Foreskin fibroblast (primary cell): ENCODE measurements at places on chromosomes 13 and 19.

GRCh38 chr13:27536361-27537101 is 83.8 kb downstream of the LNX2 start:
- no peak for DNase-seq

GRCh38 chr19:41902594-41902993 is 19.6 kb downstream of the ARHGEF1 start:
- DNase-seq: no peak

- DNase-seq: no peak
Measured at GRCh38 chr13:22836475-22836874, 344.3 kb upstream of the SGCG start.

- no peak for DNase-seq
Measured at GRCh38 chr19:7478843-7479227, 10.0 kb downstream of the PEX11G start.

DNA sequence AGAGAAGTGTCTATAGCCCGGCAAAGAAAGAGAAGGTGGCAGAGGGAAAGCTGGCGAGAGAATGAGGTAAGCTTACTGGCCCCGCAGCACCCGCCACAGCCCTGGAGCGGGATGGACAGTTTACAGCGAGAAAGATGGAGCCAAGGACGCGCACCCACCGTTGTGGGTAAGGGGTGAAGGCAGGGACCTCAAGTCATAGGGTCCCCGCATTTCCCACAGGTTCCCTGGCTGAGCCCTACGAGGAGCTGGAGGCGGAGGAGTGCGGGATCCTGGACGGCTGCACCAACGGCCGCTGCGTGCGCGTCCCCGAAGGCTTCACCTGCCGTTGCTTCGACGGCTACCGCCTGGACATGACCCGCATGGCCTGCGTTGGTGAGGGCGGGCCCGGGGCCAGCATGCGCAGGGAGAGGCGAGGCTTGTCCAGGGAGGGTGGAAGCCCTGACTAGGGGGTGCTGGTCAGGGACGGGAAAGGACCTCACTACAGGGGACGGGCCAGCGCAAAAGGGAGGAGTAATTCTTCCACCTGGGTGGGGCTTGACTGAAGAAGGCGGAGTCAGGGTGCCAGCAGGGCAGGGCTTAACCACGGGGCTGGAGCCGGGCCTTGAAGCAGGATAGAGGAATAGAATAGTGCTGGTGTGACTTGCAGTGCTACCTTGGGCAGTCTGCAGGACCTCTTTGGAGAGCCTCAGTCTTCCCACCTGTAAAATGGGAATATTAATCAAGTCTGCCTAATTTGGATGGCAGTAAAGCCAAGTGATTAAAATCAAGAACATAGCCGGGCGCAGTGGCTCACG is 26.5 kb downstream of the LTBP4 start:
- no peak for DNase-seq

DNA sequence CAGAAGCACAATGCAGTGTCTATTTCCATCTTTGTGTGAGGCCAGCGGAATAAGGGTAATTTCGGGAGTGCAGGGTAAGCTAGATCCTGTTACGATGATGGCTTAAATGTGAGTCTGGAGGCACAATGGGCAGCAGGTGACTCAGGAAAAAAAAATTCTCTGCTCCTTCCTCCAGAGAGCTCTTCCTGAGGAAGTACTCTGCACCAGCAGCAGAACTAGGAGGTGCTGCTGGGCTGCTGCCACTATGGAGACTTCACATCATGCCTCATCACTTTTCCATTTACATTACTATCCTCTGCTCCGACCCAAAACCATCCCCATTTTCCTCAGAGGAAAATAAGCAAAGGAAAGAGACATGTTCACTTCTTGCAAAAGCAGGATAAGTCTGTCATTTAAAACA is 282.0 kb downstream of the DNAJC15 start:
- DNase-seq: peak; percentile 59

DNA sequence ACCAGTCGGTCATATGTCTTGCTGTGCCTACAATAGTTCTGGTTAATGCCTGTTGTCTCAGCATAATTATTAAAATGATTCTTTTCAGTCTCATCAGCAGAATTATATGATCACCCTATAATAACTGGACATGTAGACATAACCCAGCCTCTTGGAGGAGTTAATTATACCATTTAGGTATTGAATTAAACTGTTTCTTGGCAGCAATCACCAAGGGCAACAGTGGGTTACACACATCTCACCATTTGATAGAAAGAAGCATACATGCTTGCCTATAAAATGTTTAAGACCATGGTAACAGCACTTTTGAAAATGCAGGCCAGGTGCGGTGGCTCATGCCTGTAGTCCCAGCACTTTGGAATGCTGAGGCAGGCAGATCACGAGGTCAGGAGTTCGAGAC is 184.6 kb downstream of the RGCC start:
- no peak for DNase-seq

DNA sequence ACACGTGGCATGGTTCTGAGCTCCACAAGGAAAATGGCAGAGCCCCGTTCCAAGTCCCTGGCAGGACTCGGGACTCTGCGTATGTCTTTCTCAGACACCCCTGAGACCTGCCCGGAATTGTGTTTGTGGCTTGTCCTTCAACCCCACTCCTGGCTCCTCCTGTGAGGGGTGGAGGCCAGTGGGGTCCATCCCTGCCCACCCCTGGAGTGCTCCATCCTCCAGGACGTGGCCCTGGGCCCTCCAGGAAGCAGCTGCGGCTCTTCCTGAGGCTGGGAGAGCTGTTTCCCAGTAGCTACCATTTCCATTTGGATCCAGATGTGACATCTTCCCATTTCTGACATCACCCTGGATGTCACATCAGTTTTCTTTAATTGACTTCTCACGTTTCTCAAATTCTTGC is 118.7 kb upstream of the C1QTNF9B start:
- no peak for DNase-seq

- no peak for DNase-seq
Measured at GRCh38 chr19:41405776-41406175, 8.2 kb downstream of the BCKDHA start.

GRCh38 chr19:6014551-6015135 is 36.7 kb upstream of the RANBP3 start:
- no peak for DNase-seq

DNA sequence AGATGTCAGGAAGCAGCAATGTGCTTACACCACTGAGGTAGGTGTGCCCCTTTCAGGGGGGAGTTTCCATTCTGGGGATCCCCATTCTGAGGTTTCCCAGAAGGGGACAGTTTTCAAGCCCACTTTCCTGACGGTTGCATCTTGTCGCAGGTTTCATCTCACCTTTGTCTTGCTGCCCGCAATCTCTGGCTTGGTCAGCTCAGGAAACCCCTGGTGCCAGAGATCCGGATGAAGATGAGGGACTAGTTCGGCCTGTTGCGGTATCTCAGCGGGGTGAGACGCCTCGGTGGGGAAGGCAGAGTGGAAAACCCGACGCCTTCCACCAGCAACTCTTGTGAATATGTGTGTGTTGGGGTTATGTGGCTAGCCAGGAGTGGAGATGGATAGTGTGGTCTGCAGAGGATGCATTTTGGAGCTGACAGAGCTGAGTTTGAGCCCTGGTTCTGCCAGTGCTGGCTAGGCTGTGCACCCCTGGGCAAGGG is 13.1 kb downstream of the TNFSF9 start:
- DNase-seq: no peak

DNA sequence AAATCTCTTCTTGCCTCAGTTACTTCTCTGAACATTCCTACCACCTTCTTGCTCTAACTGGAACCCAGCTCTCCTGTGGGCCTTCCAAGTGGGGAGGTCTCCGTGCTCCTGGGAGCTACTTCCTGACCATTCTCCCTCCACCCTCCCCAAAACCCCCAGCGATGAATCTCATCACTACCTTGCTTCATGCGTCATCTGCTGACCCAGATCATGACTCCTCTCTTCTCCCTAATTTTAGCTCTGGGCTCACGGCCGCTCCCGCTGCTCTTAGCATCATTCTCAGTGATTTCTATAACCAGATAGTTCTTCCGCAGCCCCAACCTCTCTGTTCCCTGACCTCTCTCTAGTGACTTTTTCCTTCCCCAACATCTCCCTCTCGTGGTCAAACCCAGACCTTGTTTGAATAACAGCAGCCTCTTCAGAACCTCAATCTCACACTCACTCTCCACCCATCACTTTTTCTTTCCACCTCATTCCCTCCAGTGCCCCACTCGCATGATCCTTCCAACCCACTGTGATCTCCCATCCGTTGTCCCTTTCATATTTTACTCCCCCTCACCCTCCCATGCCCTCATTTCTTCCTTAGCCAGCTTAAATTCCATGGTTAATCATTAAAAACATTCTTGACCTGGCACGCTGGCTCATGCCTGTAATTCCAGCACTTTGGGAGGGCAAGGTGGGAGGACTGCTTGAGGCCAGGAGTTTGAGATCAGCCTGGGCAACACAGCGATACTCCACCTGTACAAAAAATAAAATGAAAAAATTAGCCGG is 21.8 kb downstream of the MRPS12 start:
- DNase-seq: peak; percentile 24

- DNase-seq: no peak
Measured at GRCh38 chr13:85108356-85108755, 690.9 kb downstream of the SLITRK6 start.

DNA sequence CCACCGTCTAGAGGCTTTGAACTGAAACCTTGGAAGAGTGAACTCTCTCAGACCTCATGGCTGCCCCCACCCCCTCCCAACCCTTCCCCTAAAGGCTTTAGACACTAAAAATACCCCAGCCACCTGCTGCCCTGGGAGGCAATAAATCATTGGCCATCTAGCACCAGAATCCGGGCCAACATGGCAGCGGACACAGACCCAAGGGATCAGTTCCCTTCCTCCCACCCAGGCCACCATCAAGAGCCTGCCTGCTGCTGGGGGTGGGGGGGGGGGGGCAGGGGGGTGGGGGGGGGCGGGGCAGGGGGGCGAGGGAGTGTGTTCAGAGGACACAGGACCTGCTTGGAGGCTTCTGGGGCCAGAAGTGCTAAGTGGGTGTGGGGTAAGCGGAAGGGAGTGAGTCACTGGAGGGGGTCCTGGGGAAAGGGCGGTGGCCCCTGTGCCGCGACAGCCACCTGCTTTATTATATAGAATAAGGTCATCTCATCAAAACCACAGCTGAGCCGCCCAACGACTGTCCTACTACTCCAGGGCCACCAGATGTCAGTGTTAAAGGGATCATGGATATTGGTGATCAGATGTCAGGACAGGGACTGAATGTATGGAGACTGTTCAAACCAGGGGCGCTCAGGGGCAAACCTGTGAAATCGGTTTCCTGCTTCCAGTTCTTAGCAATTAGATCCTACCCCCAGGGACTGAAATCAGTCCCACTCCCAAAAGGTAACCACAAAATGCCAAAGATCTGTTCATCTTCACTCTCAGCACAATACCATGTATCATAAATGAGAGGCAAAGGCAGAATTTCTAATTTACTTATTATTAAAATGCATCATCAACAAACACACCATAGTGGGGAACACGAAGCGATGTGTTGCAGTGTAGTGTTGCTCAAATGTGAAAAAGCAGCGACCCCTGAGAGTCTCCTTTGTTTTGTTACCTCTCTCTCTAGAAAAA is 24.3 kb downstream of the ARL11 start:
- peak; percentile 27 for DNase-seq

- DNase-seq: no peak
Measured at GRCh38 chr13:95614641-95615245, 29.8 kb downstream of the DZIP1 start.

DNA sequence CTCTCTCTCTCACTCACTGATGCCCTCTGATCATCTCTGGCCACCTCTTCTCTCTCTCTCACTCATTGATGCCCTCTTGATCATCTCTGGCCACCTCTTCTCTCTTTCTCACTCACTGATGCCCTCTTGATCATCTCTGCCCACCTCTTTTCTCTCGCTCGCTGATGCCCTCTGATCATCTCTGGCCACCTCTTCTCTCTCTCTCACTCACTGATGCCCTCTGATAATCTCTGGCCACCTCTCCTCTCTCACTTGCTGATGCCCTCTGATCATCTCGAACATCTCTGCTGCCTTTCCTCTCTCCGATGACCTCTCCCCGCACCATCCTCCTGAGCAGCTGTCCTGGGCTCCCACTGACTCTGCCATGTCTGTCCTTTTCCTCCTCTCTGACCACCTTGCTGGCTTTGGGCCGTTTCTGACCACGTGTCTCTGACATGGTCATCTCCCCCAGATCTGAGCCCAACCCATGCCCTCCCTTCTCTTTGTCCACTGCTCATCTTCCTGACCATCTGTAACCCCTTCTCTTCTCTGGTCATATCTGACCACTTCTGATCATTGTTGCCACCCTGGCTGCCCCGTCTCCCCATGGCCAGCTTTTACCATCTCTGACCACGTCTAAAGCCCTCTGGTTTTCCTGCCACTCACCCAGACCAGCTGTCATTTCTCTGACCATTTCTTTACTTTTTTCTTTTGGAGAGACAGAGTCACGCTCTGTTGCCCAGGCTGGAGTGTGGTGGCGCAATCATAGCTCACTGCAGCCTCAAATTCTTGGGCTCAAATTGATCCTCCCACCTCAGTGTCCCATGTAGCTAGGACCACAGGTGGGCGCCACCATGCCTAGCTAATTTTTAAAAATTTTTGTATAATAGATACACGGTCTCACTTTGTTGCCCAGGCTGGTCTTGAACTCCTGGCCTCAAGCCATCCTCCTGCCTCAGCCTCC is 2.4 kb downstream of the LRFN3 start:
- no peak for DNase-seq

DNA sequence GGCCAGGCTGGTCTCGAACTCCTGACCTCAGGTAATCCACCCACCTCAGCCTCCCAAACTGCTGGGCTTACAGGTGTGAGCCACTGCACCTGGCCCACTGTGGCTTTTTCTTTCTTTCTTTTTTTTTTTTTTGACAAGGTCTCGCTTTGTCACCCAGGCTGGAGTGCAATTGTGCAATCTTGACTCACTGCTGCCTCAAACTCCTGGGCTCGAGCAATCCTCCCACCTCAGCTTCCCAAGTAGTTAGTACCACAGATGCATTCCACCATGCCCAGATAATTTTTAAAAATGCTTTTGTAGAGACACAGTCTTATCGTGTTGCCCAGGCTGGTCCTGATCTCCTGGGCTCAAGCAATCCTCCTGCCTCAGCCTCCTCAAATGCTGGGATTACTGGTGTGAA is 12.1 kb upstream of the FCGBP start:
- no peak for DNase-seq

DNA sequence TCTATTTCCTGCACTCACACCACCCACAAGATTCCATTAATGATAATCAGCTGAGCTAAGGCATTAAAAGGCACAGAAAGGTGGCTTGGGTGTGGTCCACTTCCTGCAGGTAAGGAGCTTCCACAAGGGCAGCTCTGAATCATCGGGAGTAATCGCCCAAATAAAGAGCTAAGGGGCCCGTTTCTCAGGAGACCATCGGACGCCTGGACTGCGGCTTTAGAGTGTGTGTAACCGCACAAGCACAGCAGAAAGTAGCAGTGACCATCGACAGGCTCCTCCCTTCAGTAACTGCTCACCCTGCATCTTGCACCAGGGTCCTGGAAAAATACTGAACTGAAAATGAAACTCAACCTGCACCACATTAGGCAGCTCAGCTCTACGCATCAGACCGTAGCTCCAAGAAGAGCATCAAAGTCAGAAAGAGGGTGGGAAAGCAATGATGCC is 6.0 kb downstream of the STK24 start:
- no peak for DNase-seq
